Cardiac septum (tissue), 1 donor: ENCODE measurements at places on chromosomes 5 and 9. TPM values are rescaled to one million over a fixed set of nuclear protein-coding genes. Genes with fewer than 3 reads are reported as not detected.

- DNase-seq: no peak
Observed at GRCh38 chr5:170049713-170050112, 56.0 kb upstream of the FOXI1 start.

DNA sequence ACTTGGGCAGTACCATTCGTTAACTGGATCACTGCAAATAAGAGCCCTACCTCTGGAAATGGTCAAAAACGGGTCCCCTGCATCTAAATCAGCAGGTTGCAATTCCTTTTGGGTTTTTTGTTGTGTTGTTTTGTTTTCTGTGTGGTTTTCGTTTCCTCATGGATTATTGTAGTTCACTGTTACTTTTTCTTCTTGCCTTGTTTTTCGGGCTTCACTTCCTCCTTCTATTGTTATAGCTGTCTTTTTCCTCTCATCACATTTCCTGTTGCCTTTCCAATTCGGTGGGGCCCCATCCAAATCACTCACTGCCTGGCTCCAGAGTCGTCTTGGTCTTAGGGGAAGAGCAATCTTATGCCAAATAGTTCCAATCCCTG lies 8.7 kb upstream of the SSBP2 start:
- no peak for DNase-seq

DNA sequence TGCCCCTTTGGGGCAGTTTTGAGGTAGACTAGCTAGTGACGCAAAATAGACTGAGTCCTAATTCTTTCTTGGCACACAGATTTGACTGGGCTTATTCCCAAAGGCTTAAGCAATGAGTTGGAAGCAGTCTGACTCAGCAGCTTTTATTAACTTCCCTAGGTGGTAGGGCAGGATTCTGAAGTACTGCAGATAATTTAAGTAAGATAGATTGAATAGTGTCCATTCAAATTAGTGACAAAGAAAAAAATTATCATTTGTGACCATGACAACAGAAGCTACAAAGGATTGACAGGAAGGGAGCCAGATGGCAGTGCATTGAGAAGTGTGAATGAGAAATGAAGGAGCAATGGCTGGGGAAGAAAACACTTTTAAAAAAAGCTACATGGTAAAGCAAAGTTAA lies 649.4 kb downstream of the CDH9 start:
- no peak for DNase-seq

DNA sequence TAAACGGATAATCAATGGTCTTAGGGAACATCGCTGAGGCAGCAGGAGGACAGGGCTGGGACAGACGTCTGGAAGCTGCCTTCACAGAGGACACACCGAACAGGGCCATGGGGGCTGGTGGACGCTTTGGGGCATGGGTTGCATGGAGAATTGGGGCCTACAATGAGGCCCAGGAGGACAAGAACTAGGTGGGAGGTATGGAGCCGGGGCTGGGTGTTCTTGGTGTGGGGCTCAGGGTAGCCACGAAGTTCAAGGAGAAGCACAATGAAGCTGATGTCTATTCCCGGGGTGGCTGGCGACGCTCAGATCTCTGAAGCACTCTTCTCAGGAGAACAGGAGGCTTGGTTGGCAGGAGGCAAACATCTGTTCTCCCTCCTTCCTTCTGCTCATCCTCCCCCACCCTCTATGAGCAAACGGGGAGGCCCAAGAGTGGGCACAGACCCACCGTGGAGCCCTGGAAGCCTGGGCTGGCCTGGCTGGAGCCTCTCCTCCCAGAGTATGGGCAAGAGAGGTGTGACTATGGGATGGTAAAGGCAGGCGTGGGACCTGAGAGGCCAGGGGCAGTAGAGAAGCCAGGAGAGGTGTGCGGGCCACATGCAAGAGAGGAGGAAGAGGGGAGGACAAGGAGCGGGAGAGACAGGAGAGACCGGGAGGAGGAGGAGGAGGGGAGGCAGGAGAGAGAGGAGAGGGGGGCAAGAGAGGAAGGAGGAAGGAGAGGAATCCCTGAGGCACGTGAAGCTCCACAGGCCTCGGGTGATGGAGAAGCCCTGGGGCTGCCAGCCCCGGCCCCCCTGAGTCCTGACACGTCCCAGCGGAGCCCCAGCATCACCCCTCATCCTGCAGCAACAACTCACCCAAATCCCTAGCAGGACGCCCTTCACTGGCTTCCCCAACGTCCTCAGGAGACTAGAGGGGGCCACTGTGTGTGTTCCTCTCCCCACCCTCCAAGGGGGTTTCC lies 159.1 kb downstream of the OLFM1 start:
- DNase-seq: peak; percentile 59

DNA sequence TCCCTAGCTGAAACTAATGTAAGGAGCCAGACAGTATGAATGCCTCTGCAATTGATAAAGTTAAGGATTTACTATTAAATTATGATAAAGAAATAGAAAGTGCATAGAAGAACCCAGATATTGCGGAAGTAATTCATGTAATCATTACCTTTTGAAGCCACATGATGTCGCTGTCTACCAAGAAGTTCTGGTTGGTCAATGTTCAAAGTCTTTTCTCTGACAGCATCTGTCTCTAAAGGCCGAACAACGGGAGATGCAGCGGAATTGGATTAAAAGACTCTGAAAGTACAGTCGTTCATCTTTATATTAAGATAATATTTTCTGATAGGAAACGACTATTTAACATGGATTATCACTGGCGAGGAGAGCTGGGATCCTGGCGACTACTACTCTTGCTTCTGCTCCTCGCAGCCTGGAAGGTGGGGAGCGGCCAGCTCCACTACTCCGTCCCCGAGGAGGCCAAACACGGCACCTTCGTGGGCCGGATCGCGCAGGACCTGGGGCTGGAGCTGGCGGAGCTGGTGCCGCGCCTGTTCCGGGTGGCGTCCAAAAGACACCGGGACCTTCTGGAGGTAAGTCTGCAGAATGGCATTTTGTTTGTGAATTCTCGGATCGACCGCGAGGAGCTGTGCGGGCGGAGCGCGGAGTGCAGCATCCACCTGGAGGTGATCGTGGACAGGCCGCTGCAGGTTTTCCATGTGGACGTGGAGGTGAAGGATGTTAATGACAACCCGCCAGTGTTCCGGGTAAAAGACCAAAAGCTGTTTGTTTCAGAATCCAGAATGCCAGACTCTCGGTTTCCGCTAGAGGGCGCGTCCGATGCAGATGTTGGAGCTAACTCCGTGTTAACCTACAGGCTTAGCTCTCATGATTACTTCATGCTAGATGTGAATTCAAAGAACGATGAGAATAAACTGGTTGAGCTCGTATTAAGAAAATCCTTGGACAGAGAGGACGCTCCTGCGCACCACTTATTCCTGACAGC lies at the start of gene PCDHA8:
PCDHA8 (plus strand) TSS at position 210 of the 985 bp plus-strand sequence; CDS start at position 345, 135 bp downstream.
- no peak for DNase-seq

- DNase-seq: no peak
Observed at GRCh38 chr5:61866930-61867329, 439.1 kb upstream of the KIF2A start.

GRCh38 chr5:129074903-129075302 lies 19.6 kb upstream of the ISOC1 start:
- no peak for DNase-seq

Gene ERBIN
- 55.8 TPM for total RNA-seq
